DMS 273 treated with DMSO at 0.1 percent for 48 hours (cell line): ENCODE measurements at places on chromosomes 11 and 22.

GRCh38 chr22:44632541-44633396 lies 69.2 kb upstream of the PRR5 start:
- DNase-seq, result no peak

DNA sequence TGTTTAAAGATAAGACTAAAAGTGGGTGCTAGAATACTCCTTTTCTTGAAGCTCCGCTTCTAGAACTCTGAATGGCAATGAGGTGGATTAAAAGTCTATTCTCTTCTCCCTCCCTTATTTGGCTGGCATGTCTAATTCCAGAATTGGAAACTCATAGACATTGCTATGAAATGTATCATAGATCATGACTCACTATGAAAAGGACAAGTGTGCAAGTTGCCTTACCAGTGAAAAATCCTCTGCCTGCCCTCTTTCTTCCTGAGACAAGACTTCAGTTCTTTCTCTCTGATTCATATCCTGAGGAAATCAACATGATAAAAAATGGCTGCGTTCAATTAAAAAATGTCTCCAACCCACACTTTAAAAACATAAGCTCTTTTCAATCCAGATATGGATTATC lies 73.2 kb upstream of the BLID start:
- no peak for DNase-seq

DNA sequence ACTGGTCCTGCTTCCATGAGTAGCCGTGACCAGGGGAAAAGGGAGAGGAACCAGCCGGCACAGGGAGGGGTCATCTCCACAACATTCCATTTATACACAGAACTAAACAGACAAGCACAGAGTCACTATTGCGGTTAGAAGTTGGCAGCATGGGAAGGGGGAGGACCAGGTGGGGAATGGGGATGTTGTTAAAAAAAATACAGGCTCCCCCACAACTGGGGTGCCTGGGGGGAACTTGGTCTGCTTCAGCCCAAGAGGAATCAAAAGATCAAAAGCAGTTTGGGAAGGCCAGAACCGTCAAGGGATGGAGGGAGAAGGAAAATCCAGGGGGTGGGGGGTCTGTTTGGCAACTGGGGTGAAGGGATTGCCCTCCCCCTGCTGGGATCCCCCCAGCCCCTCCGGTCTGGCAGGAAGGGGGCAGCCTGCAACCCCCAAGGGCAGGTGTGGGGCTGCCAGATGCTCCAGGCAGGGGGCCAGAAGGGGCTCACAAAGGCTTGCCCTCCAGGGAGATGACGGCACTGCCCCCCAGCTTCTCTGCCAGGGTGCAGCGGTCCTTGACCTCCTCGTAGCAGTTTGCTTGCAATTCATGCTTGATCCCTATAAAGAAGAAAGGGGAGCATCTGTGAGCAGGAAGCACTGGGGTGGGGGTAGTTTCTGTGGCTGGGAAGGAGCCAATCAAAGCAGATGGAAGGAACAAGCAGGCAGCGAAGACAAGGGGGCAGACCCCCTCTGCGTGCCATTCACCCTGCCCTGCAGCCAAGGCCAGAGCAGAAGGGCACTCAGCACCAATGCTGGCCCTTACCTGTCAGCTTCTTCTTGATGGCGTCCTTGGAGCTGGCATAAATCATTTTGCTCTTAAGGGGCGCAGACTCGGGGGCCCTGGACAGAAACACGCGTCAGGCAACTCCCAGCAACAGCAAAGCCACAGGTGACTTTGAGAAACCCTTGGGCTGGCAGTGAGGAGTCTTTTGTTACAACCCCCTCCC lies 2.8 kb downstream of the CFL1 start:
- DNase-seq, result no peak

GRCh38 chr11:117690484-117691217 lies 106.4 kb downstream of the DSCAML1 start:
- no peak for DNase-seq

DNA sequence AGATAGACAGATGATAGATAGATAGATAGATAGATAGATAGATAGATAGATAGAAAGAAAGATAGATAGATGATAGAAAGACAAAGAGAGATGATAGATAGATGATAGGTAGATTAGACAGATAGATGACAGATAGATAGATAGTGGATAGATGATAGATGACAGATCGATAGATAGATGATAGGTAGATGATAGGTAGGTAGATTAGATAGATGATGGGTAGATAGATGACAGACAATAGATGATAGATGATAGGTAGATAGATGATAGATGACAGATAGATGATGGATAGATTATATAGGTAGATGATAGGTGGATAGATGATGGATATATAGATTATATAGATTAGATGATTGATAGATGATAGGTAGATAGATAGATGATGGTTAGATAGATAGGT lies 4.3 kb downstream of the LZTR1 start:
- no peak for DNase-seq

DNA sequence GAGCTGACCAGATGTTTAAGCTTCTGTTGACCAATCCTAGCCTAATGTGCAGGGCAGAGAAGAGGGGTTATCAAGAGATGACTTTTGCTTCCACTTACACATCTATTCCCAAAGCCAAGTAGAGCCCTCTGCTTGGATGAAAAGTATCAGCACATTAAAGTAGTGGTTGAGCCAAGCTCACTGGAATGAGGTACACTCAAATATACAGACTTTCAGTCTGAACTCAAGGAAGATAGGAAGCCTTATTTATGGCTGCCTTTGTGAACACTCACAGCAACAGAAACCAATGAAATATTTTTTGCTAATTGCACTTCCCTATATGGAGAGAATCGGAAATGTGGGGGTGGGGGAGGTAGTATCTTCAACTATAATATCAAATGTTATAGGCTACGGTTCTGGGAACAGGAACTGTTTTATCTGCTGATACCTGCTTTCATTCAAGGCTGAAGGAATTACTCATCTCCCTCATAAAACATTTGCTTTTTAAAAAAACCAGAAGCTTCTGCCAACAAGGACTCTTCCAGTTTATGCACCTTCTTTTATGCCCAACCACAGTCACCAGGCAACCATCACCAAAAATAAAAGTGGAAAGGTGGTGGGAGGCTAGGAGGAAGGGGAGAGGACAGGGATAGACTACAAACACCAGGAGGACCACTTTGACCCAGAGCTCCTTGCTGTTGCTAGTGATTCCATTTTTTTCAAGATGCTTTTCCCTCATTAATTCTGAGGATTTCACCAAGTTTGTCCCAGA lies 91.2 kb downstream of the CLPB start:
- DNase-seq, result no peak

- DNase-seq, result no peak
Observed at GRCh38 chr11:126423154-126423553, 67.7 kb downstream of the ST3GAL4 start.

GRCh38 chr11:35511666-35512065 lies 13.8 kb downstream of the PAMR1 start:
- DNase-seq, result no peak

DNA sequence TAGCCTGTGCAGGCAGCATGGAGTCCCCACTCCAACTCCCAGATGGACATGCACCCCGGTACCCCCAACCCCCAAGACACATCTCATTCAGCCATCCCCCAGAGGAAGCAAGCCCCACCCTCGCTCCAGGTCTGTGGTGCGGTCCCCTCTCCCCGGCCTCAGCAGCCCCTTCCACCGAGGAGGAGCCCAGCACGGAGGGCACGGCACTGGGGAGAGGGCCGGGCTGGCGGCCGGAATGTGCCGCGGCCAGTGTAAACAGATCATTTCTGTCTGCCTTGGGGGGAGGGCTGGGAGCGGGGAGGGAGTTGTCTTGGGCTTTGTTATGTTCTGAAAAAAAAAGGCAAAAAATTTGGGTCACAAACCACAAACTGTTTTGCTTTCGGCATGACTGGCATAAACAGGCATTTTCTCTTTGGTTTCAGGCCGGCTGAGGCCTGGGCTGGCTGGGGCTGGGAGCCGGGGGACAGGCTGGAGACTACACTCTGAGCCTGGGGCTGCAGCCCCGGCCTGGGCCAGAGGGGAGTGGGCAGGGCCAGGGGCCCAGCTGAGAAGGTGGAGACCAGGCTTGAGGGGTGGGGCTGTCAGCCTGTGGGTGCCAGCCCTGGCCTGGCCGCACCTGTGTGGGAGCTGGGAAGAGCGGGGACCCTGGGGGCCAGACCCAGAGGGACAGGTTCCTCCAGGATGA lies 16.8 kb downstream of the IGF2 start:
- DNase-seq, result no peak

- DNase-seq, result no peak
Observed at GRCh38 chr11:117502779-117503100, 175.1 kb downstream of the CEP164 start.

- no peak for DNase-seq
Observed at GRCh38 chr11:79414041-79414440, 26.8 kb downstream of the TENM4 start.

DNA sequence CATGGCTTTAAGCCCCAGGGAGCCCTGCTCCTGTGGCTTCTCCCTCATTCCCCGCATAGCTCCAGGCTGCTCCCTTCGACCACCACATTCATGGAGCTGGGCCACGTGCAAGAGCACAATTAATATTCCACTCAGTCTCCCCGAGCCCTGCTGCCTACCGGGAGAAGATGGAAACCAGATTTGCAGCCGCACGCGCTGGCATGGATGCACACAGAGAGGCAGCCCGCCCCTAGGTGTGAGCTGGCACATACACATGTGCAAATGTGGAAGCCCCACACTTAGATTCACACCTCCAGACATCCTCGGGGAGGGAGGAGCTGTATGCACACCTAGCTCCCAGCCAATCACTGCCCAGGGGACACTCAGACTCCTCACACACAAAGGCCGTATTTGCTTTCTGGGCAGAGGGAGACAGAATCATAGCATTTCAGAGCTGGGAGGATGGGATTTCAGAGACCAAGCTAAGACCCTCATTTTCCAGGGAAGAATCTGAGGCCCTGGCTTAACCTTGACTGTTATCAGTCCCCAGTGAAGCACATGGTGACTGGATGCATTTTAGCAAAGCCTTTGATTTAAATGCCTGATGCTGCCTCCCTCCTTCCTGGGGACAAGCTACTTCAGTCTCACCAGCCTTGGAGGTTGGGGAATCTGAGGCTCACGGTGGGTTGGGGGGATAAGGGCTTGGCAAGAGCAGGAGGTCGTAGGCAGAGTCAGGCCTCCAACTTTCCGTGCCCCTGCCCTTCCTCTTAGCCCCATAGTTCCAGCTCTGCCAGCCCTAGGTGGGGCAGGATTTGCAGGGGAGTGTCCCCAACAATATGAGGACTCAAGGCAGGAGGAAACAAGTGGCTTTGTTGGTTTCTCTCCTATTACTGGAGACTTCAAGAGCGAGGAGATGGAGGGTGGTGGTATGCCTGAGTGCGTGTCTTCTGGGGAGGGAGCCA lies 5.3 kb upstream of the CREB3L1 start:
- no peak for DNase-seq

DNA sequence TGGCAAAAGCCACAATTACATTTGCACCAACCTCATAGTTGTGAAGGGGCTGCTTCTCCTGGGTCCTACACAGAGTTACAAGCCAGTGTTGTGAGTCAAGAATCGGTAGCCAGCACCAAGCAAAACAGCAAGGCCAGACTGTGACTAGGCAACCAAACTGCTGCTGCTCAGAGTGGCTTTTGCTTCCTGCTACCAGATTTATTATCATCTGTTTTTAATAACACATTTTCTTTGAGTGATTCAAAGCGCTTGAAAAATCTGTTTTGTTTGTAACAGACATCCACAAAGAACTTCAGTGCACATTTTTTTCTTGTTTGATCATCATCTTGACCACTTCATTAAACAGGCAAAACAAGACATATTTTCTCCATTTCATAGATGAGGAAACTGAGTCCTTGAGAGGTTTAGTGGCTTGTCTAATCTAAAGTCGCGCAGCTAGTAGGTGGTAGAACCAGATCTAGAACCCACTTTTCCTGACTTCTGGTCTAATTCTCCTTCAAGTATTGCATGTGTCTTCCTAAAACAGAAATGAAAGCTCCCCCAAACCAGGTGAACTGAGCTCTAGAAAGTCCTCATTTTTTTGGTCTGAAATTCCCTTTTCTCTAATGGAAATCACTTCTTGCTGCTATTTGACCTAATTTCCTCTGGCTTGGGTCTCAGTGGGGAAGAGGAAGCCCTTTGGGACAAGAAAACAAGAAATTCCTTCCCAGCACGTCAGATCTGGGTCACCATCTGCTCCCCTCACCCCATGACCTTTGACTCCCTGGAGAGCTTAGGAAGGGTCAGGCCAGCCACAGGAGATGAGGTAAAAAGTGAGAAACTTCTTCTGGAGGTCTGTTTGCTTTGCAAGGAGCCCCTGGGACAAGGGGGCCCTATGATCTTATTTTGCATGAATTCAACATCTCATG lies 39.9 kb downstream of the CWC15 start:
- DNase-seq, result no peak

GRCh38 chr11:110492321-110492685 lies 62.6 kb downstream of the FDX1 start:
- DNase-seq, result no peak

GRCh38 chr22:27987557-27987956 lies 68.5 kb upstream of the PITPNB start:
- no peak for DNase-seq

DNA sequence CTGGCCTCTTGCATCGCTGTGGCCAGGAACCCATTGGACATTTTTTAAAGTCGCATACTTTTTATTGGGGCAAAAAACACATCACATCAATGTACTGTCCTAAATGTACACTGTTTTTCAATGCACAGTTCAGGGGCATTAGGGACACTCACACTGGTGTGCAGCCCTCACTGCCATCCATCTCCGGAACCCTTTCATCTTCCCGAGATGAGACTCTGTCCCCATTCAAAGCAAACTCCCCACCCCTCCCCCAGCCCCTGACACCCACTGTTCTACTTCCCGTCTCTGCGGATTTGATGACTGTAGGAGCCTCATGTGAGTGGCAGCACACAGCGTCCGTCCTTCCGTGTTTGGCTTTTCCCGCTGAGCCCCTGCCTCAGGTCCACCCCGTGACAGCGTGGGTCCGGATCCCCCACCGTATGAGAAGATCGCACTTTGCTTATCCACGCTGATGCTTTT lies 41.8 kb upstream of the TH start:
- DNase-seq, result no peak

DNA sequence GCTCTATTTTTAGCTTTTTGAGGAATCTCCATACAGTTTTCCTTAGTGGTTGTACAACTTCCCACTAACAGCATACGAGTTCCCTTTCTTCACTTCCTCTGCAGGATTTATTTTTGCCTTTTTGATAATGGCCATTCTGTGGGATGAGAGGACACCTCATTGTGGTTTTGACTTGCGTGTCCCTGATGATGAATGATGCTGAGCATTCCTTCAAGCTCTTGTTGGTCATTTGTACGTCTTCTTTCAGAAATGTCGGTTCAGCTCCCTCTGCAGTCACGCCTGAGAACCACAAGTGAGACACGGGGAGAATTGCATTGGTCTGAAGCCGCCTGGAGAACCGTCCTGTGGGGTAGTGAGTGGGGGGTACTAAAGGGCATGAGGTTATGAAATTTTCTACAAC lies 2.0 kb upstream of the KRTAP5-10 start:
- DNase-seq, result no peak
